GM19239 (cell line): ENCODE measurements at places on chromosomes 4 and X.

- no peak for DNase-seq
These were observed 47.5 kb upstream of the WDR19 start for GRCh38 chr4:39134683-39135306.

- DNase-seq, result no peak
These were observed 958 bp upstream of the UGT2B7 start for GRCh38 chr4:69095301-69095731.

DNA sequence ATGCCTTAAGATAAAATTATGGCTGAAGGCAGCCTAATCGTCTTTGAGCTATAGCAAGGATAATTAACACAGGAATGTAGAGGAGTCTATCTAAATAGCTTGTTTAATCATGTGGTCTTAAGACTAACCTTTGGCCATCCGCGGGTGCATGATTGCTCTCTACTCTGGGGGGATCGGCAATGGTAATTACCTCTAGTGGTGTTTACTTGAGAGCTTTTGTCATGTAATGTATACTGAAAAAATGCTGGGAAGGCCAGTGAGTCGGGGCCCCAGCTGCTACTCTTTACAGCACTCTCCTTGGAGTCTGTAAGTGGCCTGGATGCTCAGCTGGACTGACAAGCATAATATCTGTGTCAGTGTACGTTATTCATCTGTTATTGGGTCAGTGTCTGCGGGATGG lies 65.5 kb upstream of the GNPDA2 start:
- no peak for DNase-seq

- DNase-seq, result peak; percentile 19
These were observed 37.8 kb downstream of the GAB3 start for GRCh38 chrX:154712781-154713740.

DNA sequence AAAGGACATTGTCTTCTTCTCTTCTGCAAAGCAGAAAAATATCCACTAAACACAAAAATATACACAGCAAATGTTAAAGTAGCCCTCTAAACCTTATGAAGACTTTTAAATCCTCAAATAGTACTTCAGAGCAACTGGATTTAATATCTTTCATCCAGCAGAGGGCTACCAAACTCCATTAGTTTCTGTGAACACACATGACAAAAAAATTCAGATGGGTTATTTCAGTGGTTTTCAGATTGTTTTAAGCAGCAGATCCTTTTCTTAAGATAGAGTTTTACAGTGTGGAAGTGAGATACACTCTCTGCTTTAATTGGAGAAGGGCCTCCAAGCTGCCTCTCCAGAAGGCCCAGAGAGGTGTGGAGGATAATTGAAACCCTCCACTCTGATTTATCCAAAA lies 56.7 kb downstream of the ANK2 start:
- no peak for DNase-seq

DNA sequence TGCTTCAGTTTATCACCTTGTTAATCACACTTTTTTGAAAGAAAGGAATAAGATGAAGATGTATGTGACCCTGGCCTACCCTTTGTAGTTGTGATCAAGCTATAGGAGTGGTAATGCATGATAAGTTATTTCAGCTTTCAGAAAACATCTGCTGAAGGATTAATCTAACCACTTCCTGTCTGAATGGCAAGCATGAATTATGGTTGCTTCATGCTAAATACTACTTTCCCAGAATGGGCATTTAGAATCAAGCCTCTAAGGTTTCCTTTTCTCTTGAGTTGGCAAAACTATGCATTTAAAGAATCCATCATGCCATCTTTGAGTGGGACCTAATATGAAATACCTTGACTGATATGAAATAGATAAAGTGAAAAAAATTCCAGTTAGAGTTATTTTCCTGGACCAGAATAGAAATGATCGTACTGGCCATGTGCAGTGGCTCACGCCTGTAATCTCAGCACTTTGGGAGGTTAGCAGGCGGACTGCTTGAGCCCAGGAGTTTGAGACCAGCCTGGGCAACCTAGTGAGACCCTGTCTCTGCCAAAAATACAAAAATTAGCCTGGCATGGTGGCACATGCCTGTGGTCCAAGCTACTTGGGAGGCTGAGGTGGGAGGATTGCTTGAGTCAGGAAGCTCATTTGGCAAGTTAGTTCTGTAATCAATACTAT lies 59.1 kb downstream of the ANXA3 start:
- DNase-seq, result no peak

DNA sequence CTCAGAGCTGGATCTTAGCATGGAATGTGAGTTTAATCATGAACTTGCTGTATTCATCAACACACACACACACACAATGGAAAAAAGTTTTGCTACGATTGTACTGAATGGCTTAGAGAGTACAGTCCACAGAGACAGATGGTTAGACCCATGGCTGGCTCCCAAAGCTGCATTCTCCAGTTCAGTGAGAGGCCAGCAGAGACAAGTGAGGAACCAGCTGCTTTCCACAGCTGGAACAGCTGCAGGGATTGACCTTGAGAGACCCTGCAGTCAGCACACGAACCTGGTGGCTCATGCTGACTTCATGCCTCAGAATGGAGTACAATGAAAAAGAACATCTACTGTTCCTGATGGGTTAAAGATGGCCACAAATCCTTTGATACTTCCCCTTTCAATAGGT lies 94.5 kb downstream of the DHX15 start:
- no peak for DNase-seq

GRCh38 chr4:995311-996026 lies 2.3 kb upstream of the SLC26A1 start:
- DNase-seq, result no peak

DNA sequence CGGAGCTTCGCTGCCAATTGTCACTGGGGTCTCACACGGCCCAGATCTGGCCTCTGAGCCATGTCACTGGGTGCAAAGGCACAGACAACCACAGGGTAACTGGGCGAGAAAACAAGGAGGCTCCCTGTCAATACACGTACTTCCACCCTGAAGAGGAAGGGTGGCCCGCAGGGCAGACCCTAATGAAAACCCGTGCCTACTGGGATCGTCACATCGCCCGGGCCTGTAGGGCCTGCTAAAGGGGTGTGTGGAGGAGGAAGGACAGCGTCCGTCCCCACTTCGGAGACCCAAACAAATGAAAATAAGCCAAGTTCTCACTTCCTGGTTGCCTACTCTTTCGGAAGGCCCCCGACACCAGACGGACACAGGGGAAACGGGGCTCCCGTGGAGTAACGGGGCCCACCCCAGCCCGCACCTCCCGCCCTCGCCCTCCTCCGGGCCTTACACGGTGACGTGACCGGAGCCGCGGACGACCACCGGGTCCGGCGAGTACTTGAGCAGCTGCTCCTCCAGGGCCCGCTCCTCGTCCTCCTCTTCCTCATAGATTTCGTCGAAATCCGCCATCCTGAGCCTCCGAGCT lies 578 bp downstream of the CHIC2 start:
- no peak for DNase-seq

DNA sequence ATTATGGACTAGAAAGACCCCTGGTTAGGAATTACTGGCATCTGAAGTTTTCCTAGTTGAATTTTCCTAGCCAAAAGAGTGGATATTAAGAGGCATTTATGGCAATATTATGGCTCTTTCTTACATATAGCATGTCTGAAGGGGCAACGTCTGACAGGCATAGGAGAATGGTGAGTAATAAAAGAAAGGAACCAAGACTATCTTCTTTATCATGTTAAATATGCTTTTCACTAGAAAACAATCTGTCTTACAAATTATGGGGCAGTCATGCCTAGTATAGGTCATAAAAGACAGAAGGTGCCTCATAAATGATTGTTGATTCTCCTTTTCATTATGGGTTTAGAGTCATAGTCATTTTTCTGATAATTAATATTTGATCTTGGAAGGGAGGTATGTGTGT lies 431.1 kb upstream of the HTR2C start:
- no peak for DNase-seq

GRCh38 chr4:22021106-22021505 lies 72.5 kb upstream of the KCNIP4 start:
- no peak for DNase-seq

DNA sequence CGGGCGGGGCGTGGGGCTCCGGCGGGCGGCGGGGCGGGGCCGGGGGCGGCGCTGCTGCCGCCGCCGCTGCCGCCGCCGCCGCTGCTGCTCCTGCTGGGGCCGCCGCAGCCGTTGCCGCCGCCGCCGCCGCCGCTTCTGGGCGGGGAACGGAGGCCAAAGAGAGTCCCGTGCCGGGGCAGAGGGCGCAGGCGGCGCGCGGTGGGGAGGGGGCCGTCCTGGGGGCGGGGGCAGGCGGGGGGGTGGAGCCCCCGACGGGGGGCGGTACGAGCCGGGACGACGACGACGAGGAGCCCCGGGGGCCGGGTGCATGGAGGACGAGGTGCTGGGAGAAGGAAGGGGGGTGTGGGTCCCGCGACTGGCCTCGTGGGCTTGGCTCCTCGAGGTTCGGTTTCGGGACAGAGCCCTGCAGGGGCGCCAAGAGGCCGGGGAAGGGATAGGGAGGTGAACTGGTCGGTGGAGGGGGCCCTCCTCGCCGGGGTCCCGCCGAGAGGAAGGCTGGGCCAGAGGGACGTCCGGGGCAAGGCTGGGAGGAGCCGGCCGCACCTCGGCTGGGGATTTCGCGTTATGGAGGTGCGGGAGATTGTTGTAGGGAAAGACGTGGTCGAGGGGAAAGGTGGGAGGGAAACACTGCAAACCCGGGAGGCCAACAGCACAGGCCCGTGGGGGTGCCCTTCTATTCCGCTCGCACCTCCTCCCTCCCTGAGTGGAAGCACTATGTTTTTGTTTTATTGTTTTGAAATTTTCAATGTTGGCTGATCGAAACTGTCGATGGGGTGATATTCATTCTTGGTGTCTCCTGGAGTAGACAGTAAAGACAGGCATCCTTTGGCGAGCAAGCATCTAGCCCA lies 1.9 kb downstream of the BCORL1 start:
- DNase-seq, result no peak

GRCh38 chr4:16480011-16480410 lies 253.7 kb upstream of the TAPT1 start:
- DNase-seq, result no peak

DNA sequence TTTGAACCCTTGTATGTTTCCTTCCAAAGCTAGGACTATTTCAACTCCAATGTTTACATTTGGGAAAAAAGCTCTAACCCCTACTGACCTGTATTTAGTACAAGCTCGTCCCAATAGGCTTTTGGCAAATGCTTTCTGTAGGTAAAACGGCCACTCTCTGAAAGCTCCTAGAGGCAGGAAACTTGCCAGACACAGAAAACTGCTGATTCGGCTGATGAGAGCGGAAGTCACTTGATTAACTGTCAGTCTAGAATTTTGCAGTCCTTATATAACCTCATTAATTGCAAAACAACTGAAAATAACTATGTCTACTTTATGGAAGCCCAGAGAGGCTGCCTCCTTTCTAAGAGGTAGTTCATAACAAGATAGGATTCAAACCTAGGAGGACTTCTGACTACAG lies 108.1 kb downstream of the TSPAN7 start:
- DNase-seq, result no peak

GRCh38 chrX:39293203-39293602 lies 491.9 kb downstream of the MID1IP1 start:
- no peak for DNase-seq

DNA sequence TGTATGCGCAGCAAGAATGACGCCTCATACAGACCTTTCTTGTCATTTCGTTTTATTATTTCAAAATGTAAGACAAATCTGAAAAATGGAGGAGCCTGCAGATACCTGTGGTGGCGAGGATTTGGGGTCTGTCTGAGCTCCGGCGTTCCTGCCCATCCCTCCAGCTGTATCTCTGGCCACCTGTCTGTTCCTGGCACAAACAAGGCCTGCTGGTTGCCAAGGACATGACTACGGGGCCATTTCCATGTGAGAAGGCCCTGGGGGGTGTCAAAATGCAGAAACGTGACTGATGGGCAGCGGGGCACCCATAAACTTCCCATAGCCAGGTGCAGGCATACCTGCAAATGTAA lies 591 bp upstream of the TSPAN7 start:
- no peak for DNase-seq

DNA sequence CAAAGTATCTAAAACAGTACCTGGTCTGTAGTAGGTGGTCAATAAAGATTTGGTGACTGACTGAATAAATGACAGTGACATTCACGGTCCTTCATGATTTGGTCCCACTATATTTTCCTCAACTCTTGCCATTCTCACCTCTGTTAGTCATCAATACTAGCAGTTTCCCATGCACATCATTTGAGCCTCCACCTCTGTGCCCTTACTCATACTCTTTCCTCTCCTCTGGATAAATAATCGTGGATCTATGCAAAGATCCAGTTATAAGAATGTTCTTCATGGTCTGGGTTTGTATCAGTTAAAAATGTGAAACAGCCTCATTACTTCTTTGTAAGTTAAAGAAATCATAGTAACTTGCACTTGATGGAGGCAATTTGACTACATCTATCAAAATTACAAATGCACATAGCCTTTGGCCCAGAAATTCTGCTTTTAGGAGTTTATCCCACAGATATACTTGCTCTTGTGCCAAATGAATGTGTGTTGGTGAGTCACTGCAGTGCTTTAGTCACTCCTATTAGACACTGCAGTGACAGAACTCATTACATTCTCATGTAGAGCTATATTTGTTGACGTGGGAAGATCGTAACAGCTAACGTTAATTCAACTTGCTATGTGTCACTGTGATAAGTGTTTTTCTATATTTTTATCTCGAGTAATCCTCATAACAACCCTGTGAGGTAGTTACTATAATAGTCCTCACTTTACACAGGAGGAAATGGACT lies 121.9 kb upstream of the SMIM10 start:
- no peak for DNase-seq

DNA sequence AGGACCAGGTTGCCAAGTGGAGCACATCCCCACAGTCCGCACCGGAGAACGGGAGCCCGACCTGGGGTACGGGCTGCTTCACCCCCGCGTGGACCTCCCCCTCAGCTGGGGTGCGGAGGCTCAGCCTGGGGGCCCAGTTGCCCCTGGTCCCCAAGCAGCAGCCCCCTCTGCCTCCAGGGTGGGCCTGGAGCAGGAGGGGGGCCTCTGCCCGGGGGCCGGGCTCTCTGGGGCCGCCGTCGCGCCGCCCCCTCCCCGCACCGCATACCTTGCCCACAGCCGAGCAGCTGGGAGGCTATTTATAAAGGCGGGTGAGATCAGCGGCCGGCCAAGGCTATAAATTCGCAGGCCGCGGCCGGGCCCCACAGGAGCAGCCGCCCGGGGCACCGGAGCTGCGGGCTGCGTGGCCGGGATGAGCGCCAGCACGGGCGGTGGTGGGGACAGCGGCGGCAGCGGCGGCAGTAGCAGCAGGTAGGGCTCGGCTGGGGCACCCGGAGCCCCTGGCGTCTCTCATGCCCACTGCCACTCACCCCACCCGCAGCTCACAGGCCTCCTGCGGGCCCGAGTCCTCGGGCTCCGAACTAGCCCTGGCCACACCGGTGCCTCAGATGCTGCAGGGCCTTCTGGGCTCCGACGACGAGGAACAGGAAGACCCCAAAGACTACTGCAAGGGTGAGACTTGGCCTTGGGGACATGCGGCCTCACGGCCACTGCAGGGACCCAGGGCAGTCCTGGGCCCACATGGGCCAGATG lies at the start of gene SRPK3:
SRPK3 (plus strand) TSS at position 364 of the 750 bp plus-strand sequence; CDS start at position 410, 46 bp downstream.
- no peak for DNase-seq

DNA sequence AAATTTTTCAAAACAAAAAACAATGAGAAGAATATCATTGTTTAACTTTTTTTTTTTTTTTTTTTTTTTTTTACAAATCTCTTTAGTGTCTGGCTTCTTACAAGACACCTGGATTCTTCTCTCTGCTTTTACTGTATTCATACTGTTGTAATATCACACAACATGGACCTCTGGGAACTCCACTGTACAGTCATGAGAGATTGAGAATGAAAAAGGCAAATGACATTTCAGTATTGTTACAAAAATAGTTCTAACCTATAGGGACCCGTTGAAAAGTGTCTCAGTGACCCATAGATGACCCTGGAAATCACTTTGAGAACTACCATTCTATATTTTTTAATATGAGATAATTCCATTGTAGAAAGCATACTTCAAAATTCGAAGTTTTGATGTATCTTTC lies 124.4 kb downstream of the SLIT2 start:
- DNase-seq, result no peak

GRCh38 chr4:28010577-28011240 lies 1150.1 kb downstream of the STIM2 start:
- no peak for DNase-seq
